ENCODE measurements at places on chromosomes 12 and 14.

- DNase-seq: no peak
Observed at GRCh38 chr12:94831081-94831751, 172.3 kb downstream of the NDUFA12 start.

DNA sequence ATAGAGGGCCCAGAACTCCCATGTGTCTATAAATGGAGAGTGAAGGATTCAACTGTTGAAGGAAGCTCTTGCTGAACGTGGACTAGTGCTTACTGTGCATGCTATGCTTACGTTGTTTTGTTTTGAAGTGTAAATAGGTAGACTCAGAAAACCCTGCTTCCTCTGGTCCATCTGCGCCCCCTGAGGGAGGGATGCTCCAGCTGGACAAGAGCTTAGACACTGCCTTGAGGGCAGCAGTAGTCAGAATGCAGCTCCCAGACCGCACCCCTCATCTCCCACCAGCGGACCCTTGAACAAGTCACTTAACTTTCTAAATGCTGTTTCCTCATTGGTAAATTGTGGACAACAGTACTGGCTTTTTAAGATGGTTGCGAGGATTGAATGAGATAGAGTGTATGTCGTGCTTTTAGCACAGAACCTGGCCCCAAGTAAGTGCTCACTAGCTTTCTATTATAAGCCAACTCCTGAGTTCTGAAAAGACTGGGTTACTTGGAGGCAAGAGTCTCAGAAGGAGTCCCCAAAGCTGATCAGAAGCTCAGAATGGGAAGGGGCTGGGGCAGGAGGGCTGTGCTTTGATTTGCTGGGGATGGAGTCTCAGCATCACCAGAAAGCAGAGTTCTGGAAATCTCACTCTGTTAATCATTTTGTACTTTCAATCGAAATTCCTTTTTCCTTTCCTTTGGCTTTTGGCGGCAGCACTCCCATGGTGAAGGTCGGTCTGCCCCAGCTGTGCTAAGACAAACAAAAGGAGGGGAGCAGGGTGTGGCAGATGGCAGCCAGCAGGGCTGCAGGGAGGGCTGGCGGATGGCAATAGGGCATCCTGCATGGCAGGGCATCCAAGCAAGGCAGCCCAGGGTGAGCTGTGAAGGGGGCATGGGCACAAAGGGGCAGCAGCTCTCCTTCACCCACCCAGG lies 15.6 kb downstream of the AGAP2 start:
- DNase-seq: no peak

DNA sequence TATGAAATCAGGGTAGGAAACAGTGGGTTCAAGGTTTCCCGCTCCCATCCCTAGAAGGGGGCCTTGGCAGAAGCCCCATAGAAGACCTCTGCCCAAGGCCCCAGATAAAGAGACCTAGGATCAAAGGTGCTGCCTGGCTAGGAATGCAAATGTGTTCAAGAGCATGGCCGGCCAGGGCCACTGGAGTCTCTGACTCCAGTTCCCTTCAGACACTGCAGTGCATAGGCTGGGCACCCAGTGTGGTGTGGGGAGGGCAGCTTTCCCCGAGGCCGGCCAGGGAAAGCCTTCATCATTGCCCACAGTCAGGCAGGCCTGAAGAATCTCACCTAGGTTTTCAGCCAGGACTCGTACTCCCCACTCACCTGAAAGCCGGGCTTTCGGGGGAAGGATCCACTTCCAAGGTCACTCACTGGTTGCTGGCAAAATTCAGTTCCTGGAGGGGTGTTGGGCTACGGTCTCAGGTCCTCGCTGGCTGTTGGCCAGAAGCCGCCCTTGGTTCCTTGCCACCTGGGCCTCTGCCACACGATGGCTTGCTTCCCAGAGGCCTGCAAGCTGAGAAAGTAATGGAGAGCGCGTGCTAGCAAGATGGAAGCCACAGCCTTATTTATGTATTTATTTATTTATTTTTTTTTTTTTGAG lies 9.7 kb upstream of the PEBP1 start:
- no peak for DNase-seq

DNA sequence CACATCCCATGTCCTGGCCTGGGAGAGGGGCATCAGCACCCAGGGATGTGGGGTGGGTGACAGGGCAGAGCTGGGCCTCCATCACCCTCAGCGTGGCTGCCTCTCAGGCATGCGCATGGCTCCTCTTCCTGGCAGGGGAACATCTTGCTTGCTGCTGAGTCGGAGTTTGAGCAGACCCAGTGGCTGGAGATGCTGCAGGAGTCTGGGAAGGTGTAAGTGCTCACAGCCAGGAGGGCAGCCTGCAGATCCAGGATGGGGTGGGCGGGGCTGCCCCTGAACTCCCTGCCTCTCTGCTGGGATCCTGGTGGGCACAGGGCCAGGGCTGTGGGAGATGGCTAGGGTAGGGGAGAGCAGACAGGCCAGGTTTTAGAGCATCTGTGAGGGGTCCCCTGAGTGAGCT lies 16.2 kb downstream of the PLEKHD1 start:
- no peak for DNase-seq

DNA sequence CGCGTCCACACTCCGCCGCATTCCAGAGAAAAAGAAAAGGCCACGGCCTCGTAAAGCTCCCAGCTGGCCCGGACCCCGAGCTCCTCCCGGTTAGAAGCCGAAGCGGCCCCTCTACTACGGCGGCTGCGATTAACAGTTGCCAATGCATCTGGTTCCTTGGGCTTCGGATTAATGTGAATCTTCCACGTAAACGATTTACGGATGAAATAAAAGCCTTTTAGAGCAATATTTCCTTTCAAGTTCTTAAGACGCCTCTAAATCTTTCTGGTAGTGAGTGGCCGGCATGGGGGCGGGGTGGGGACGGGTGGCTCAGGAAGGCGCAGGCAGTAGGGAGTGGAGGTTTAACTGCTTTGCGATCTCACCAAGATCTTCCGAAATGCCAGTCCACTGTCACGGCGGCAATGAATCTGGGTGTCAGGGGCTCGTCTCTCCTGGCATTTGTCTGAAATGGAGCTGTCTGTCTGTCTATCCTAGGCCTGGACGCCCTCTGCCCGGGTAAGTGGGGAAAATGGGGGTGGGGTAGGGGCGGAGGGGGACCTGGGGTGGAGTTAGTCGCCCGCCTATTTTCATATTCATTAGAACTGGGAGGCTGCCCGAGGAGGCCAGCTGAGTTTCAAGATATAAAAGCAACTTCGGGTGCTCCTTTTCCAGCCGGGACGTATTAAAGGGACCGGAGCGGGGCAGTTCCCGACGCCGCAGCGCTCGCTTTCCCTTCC lies 413 bp upstream of the ALX1 start:
- no peak for DNase-seq

GRCh38 chr14:92105073-92105892 lies 1.1 kb downstream of the ATXN3 start:
- DNase-seq: no peak

DNA sequence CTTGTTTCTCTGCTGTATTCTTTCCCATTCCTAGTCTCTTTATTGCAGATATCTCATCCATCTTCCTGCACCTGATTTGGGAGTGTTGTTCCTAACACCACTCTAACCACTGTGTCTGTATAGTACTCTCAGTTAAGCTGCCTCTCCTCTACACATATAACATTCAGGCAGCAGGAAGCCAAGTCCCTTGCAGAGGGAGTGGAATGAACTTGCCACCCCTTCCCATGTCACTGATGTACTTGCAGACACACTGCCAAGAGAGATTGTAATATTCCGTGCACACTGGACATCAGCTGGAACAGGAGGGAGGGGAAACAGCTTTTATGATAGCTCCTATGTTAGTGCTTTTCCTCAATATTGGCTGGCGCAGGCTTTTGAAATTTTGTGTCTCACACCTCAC lies 281.6 kb upstream of the E2F7 start:
- no peak for DNase-seq

DNA sequence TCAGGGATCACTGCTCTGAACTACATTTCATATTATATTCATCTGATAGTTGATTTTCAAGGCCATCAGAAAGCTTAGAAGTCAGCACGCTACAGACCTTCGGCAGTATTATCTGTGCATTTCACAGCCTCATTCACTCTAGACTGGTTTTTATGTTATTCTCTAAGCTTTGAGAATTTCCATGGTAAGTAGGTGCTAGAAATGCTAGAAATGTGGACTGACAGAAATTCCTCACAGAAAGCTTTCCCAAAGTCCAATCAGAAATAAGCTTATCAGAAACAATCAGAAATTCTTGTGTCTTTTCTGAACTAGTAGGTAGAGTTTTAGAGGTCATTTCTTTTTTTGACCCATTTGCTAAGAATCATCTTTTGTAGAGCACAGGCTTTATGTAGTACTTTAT lies 176.6 kb downstream of the TMTC3 start:
- no peak for DNase-seq

DNA sequence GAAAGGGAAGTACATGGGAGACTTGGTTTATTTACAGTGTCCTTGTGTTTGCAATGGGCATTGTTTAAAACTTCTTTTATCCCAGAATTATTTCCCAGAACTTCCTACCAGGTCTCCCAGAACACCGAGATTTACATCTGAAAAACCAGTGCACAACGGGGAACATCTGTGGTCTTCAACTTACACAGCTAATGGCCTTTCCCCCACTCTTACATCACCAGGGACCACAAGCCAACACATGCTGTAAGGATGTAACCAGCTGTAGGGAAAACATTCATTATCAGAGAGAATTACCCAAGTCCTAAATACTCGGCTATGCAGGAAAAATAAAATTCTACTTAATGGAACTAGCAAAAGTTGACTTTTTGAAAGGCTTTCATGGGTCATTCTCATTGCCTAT lies 267.6 kb downstream of the DUSP6 start:
- no peak for DNase-seq

GRCh38 chr12:11233532-11233931 lies 36.0 kb downstream of the PRB3 start:
- DNase-seq: no peak

DNA sequence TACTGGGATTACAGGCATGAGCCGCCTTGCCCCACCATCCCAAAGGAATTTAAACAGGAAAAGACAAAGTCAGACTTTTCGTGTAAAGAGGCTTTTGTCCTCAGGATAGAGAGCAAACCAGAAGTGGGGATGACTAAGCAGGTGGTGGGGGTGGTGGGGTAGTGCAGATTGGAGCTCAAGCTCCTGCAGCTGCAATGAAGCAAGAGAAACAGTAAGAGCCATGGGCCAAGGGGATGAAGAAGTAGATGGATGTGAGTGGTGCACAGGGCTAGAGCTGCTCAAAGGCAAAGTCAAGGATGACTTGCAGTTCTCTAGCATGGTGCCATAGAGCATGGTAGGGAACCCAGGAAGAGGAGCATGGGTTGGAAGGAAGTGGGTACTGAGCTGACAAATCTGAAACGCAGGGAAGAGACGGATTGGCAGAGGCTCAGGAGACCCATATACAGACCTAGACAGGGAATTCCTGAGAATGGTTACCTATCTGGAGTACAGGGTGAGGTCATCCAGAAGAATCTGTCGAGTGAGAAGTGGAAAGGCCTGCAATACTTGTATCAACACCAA lies 11.4 kb upstream of the RNF34 start:
- DNase-seq: no peak

DNA sequence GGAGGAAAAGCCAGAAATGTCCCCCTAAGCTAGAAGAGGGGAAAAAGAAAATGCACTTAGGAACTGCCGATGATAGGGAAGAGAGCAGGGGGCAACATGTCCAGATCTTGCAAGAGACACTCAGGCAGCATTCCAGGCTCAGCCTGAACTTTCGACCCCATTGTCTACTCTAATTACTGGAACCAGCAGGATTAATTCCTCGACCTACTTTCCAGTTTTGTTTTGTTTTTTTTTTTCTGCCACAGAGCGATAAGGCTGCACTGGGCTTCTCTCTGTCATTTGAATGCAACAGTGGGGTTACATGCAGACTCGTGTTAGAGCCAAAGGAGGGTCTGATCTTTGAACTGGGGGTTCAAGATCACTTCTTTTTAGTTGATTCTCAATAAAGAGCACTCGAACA lies 68.7 kb upstream of the MED13L start:
- no peak for DNase-seq

DNA sequence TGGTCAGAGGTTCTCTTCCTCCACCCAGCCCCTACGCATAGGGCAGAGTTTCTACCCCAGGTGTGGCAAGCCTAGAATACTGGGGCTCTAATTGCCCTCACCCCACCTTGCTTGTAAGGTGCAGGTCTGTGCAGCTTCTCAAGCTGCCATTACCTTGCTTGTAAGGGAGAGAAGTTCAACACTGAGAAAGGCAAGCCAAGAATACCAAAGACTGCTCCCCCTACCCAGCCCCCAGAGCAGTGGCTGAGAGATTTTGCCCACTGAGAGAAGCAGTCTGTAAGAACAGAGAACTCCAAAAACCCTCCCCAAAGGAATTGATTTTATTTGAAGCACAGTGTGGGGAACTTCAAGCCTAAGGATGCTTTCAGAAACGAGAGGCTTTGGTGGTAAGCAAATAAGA lies 63.1 kb downstream of the RASSF8 start:
- DNase-seq: no peak

- no peak for DNase-seq
Observed at GRCh38 chr14:30464481-30464880, 94.5 kb upstream of the G2E3 start.

- DNase-seq: no peak
Observed at GRCh38 chr12:128797119-128798118, 26.3 kb downstream of the SLC15A4 start.

GRCh38 chr12:72276181-72276805 lies 4.1 kb downstream of the TRHDE start:
- DNase-seq: no peak

- DNase-seq: no peak
Observed at GRCh38 chr12:132881818-132882217, 5.6 kb downstream of the CHFR start.

- no peak for DNase-seq
Observed at GRCh38 chr14:89486961-89487360, 69.9 kb upstream of the FOXN3 start.

DNA sequence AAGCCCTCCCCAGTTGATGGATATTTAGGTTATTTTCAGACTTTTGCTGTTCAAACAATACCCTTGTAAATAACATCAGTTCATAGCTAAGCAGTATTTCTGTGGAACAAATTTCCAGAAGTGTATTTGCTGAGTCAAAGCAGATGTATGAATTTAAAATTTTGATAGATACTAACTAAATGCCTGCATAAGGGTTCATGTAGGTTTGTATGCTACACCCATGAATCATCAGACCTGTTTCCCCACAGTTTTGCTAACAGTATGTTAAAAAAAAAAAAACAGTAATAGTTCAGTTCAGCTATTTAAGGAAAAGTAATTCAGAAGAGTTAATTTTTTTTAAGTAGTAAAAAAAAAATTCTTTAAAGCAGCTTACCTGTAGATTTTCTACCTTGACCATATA lies 236.1 kb upstream of the DIO2 start:
- DNase-seq: no peak

DNA sequence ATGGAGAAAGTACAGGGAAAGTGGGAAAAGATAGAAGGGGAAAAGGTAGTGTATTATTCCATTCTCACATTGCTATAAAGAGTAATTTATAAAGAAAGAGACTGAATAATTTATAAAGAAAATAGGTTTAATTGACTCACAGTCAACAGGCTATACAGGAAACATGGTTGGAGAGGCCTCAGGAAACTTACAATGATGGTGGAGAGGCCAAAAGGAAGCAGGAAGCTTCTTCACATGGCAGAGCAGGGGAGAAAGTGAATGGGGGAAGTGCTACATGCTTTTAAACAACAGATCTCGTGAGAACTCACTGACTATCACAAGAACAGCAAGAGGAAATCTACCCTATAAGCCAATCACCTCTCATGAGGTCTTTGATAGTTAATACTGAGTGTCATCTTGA lies 725.0 kb upstream of the FLRT2 start:
- no peak for DNase-seq

All from T-helper 2 cell (primary cell).